ENCODE measurements at places on chromosomes 7 and 10.
A peak's percentile ranks its signal among the peaks of the same experiment; 100 is the strongest.

DNA sequence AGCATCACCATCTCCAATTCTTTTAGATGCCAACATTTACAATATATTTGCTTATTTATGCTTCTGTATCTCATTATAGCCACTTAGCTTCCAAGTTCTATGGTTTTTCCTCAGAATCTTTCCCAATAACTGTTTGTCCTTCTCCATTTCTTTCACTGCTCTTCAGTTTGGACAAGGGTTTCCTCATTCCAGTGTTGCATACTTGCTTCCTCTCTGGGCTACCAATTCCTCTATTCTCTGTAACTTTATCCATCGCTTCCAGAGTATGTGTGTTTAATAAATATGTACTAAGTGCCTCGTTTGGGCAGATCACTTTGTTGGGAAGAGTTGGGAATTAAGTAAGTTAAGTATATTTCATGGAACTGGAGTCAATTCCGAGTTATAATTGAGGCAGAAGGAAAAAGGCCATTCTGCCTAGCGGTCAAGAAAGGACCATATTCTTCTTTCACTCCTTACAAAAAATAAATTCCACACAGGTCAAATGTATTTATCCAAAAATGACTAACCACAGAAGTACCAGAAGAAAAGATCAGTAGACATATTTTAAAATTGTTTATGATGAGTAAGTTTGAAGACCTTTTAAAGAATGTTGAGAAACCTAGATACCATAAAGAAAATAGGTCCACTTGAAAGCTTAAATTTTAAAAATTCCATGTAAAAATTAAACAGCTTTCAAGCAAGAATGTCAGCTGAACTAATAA lies 10.8 kb downstream of the STAMBPL1 start:
- DNase-seq = no peak

DNA sequence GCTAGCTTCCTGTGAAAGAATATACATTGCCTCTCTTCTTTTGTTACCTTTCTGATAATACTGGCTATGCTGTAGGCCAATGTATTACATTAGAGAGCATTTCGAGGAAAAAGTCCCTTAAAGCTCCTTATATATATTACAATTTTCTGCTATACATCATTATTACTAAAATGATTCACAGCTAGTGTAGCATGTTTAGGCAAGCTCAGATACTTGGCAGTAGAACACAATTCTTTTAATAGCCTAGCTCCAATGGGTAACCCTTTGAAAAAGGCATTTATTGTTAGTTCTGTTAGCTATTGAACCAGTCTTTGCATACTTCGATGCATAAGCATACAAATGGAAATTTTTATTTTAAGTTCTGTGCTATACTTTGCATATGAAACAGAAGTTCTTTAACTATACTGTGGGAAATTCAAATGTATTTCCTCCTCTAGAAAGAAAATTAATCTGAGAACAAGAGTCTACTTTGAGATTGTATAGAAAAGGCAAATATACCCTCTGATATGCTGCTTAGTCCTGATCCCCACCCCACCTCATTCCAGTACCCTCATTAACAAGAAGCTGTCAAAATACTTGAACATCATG lies 55.6 kb upstream of the SKAP2 start:
- DNase-seq = no peak

DNA sequence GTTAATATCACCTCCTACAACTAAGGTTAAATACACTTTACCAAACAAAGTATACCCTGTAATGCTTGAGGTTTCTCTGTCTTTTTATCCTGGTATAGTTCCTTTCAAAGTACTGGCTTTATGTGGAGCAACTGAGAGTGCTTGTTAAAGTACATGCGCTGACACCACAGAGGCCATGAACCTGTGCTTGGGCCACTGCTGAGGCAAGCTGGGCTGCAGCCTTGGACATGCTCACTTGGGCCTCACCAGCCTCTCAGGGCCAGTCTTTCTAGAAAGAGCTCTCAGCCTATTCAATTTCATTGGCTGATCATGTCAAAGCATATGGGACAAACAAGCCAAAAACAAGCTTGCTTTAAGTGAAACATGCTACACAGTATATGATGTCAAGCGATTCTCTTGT lies 126.1 kb upstream of the DNAJB12 start:
- no peak for DNase-seq

DNA sequence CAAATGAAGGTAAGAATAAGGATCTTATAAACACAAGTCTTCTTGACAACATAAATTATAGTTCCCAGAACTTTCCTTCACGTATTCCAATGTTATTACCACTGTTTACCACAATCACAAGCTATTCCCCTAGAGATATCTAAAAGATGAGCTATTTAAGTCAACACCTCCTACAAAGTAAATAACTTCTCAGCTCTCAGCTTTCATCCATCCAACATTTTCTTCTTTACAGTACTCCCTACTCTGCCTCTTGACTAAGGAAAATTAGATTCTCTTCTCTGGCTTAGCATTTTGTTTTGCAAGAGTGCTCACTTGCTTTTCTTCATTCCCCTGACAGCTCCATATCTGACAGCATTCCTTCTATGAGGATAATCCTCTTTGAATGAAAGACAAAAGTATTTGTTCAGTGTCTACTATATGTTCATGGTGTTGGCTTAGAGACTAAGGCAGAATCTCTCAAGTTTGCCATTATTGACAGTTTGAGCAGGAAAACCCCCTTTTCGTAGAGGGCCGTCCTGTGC lies 93.0 kb upstream of the IL6 start:
- DNase-seq = no peak

- DNase-seq = no peak
Measured at GRCh38 chr7:99021941-99022560, 121.9 kb downstream of the SMURF1 start.

DNA sequence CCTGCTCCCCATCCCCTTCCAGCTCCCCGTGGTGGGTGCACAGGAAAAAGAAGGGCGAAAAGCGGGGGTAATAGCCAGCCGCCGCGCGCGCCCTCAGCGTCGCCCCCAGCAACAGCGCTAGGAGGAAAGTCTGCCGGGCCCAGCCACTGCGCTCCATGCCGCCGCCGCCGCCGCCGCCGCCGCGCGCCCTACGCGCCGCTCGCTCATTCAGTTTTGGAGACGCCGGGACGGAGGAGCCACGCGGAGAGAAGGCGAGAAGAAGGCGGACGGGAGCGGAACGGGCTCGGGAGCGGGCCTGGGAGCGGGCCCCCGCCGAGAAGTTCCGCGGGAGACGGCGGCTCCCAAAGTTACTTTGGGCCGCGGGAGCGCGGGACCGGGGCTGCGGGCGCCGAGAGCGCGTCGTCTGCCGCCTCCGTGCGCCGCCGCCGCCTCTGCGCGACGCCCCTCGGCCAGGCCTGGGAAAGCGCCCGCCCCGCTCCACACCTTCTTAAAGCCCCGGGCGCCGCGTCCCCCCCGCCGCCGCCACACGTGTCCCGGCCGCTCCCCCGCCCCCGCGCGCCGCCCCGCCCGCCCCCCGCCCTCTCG lies at the start of gene RELN:
RELN (minus strand) TSS at position 459 of the 585 bp plus-strand sequence; CDS start at position 157, 302 bp downstream.
- peak; percentile 12 for DNase-seq
